Stimulated activated CD8-positive, alpha-beta memory T cell treated with anti-CD3 and anti-CD28 coated beads, Interleukin-4, amount 100 ng/mL, for 4 hours (primary cell): ENCODE measurements at places on chromosomes 3 and 15.

DNA sequence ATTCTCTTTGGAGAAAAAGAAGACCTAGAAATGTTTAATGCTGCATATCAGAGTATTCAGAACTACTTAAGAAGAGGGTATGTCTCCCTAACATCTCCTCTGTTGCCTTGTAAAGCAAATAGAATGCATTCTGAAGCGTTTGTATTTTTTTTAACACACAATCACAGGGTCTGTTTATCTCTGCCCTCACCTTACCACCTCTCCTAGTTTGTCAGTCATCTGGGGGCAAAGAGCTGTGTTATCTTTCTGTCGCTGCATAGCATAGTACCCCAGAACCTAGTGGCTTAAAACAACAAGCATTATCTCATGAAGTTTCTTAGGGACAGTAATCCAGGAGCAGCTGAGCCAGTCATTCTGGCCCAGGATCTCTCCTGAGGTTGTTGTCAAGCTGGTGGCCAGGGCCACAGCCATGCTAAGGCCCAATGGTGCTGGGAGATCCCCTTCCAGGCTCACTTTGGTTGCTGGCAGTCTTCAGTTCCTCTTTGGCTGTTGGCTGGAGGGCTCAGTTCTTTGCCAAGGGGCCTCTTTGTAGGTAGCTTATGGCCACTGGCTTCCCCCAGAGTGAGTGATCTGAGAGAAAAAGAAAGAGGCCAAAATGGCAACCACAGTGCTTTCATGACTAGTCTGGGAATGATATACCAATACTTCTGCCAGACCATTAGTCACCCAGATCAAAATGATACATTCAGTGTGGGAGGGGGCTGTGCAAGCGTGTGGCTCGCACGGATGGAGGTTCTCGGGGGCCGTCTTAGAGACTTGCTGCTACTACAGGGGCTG lies 17.8 kb downstream of the EDEM1 start:
- no peak for DNase-seq

GRCh38 chr3:159831466-159831865 lies 157.2 kb upstream of the IL12A start:
- no peak for DNase-seq

DNA sequence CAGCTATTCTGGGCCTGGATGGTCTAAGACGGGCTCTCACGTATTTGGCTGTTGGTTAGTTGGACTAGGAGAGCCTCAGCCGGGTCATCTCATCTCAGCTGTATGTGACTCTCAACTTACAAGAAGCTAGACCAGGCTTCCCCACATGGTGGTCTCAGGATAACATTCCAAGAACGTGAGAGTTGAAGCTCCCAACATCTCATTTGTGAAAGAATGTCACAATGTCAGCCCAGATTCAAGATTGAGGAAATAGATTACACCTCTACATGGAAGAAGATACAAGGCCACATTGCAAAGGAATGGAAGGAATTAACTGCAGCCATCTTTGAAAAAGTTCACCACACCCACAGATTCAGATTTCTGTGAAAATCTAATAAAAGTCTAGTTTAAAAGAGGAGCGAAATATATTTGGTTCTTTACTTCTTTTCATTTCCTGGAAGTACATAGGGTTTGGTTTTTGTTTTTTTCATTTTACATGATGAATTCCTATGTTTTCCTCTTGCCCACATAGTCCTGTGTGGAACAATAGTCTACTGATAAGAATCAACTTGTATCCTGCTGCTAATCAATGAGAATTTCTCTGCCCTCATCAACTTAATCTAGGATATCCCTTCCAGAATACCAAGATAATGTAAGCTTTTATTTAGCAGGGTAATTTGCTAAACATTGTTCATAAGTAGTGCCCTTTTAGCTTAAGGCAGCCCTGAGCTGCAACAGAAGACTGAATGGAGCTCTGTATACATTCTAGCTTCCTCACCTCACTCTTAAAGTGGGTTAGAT lies 116.5 kb downstream of the CMSS1 start:
- DNase-seq = no peak

DNA sequence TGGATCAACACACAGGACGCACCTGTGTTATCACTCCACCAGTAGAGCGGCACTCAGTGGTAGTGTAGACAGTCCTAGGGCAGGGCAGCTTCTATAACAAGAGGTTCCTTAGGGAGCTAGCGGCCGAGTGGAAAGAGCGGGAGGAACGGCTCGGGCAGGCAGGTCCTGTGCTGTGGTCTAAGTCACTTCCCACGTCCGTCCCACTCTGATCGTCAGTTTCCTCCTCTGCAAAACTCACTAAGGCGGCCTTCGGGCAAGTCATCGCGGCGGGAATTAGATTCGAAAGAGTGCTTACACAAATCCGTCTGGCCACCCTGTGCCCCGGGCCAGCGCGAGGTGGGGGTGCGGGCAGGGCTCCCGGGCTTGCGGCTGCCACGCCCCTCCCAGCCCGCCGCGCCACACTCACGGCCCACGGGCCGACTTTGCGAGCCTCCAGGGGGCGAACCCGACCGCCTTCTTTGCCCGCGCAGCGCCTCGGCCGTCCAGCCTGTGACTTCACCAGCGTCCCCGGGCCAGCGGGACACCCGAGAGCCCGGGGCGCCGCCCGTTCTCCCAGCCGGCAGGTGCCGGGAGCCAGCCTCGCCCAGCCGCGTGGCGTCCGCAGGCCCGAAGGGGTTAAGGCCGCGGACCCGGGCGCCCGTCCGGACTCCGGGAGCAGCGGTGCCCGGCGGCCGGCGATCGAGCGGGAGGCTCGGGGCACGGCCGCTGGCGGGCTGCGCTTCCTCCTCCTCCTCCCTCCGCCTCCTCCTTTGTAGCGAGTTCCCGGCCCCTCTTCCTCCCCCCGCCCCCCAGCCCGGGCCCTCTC lies 416 bp upstream of the CORO2B start:
- no peak for DNase-seq

- DNase-seq = no peak
These were observed 25.5 kb downstream of the TMEM41A start for GRCh38 chr3:185473290-185473815.

DNA sequence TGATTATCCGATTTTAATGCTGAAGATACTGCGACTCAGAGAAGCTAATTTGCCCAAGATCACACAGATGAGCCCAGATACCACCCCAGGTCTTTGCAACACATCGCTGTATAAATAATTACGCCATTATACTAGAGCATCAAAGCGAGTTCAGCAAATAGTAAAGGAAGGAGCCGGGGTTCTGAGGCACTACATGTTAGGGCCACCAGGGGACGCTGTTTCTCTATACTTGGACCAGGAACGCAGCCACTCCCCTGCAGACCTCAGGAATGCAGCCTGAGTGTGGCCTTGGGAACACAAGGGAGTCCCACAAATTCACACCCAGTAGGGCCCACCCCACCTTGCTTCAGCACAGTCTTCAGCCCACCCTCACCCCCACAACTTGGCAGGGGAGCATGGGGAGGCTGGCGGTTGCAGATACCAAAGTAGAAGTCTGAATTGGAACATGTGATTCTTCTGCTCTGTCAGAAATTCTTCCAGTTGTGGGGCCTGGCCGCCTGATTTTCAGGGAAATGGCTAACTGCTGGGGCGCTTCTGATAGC lies 57.8 kb upstream of the RYK start:
- DNase-seq = peak; percentile 32

- no peak for DNase-seq
These were observed 356.6 kb upstream of the ADAMTS9 start for GRCh38 chr3:65044401-65044800.

- DNase-seq = peak; percentile 36
These were observed 8.7 kb upstream of the CAMK1 start for GRCh38 chr3:9778143-9779074.

DNA sequence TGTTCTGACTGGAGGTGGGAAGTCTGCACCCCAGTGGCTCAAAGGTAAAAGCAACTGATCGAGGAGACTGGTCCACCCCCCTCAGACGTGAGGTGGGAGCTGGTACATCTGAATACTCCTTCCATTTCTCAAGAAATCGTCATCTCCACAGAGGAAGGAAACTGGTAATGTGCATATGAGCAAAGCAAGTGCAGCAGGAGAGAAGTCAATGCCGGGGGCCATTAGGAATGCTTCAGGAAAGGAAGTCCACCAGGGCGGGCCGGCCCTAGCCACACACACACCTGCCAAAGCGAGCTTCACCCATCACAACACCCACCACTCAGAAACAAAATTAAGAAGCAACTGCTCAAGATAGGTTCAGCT lies 8.5 kb downstream of the TBC1D2B start:
- no peak for DNase-seq

GRCh38 chr15:64515196-64515595 lies 54.8 kb downstream of the ZNF609 start:
- no peak for DNase-seq

DNA sequence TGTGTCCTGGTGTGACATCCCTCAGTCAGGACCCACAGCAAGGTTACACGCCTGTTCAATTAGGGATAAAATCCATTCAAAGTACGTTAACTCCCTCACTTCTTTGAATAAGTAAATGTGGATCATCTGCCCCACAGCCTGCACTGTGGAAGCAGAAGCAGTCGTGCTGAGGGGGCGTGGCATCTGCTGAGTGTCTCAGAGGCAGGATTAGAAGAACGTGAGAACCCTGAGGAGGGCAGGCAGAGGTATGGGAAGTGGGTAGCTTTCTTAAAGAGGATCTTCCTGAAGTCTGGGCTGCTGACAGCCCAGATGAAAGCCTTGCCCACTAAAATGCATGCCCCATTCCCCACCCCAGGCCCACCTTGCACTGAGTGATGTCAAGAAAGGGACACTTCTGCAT lies 28.5 kb downstream of the CRABP1 start:
- no peak for DNase-seq

DNA sequence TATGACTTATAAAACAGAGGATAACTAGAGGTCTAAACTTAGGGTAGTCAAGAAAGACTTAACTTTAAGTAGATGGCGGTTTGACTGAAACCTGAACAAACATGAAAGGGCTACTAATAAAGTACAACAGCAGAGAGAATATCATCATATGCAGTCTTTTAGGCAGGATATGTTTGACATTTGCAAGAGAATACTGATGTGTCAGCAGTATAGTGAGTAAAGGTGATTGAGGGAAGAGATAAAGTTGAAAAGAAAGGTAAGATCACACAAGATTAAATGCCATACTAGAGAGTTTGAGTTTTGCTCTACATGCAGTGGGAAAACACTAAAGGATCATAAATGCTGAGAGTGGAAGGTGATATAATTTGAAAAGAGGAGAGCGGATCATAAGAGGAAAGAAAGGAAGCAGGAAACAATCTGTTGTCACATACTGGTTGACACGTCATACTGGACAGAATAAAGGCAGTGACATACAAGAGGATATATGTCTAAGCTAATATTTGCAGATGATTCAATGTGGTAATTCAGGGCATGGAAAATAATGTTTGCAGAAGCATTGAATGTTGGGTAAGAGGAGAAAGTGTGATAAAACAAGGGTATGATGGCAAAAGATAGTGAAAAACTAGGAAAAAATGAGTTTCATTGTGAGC lies 223.0 kb downstream of the EPHA6 start:
- no peak for DNase-seq

- DNase-seq = no peak
These were observed 103.2 kb upstream of the PPP2R3A start for GRCh38 chr3:135862361-135862760.

- no peak for DNase-seq
These were observed 961.6 kb downstream of the MCTP2 start for GRCh38 chr15:95192923-95193322.

- no peak for DNase-seq
These were observed 81.4 kb downstream of the PDE8A start for GRCh38 chr15:85063088-85063487.

- no peak for DNase-seq
These were observed 19.2 kb downstream of the SLC15A2 start for GRCh38 chr3:121913305-121913990.

- no peak for DNase-seq
These were observed 12.0 kb downstream of the ALDH1A2 start for GRCh38 chr15:58053315-58054153.

DNA sequence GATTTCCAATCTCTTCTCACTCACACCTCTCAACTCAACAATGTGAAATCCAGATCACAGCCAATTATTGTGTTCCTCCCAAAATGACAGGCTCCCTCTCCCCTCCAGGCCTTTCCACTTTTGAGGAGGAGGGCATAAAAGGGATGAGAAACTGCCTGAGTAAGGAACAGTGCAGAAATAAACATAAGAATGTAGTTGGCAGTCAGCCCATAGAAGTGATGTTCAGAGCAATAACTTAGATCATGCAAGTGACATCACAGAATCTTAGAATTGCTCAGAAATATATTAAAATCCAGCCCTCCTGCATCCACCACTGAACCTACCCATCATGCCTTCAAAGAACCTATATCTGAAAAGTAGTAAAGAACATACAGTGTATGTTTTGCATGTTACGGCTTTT lies 299.4 kb upstream of the GADL1 start:
- DNase-seq = no peak

DNA sequence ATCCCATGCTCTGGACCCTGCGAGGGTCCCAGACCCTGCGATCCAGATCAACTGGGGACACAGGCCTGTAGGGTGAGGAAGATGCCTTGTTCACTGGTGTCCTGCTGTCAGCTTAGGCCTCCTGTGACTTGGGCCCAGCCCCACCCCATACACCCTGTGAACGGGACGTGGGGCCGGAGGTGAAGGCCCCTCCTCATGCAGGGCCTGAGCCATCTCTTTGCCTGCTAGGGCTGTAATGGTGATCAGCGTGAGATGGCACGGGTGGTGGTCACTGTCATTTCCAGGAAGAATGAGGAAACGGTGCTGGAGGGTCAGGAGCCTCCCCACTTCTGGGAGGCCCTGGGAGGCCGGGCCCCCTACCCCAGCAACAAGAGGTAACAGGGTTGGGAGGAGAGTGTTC lies 12.4 kb downstream of the VILL start:
- DNase-seq = no peak

- no peak for DNase-seq
These were observed 88.1 kb downstream of the MAGI1 start for GRCh38 chr3:65950340-65951326.

GRCh38 chr15:30985081-30985531 lies 6.3 kb downstream of the MTMR10 start:
- no peak for DNase-seq

GRCh38 chr3:142225885-142226215 lies 465 bp upstream of the GK5 start:
- no peak for DNase-seq

DNA sequence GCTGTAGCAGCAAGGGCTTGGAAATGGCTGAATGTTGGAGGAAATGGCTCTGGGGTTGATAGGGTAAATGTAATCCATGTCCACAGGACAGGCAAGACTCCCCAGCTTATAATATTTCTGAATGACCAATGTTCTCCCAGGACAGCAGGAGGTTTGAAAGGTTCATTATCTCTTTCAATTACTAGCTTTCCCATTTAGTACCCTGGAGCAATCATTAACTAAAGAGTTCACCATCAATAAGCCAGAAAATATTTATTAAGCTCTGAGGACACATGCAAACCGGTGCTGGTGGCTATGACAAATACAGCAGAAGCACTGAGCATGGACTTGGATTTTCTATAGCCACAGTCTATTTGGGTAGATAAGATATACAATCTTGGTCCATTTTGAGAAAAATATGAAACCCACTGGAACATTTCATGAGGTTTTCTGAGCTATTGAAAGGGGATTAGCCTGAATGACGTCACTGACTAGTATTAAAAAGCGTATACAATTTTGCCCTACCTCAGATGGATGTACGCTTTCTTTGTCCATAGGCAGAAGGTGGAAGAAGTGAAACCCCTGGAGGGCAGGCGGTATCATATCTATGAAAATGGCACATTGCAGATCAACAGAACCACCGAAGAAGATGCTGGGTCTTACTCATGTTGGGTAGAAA lies 166.2 kb downstream of the CHL1 start:
- no peak for DNase-seq
